ENCODE measurements at places on chromosomes 13 and 19.

DNA sequence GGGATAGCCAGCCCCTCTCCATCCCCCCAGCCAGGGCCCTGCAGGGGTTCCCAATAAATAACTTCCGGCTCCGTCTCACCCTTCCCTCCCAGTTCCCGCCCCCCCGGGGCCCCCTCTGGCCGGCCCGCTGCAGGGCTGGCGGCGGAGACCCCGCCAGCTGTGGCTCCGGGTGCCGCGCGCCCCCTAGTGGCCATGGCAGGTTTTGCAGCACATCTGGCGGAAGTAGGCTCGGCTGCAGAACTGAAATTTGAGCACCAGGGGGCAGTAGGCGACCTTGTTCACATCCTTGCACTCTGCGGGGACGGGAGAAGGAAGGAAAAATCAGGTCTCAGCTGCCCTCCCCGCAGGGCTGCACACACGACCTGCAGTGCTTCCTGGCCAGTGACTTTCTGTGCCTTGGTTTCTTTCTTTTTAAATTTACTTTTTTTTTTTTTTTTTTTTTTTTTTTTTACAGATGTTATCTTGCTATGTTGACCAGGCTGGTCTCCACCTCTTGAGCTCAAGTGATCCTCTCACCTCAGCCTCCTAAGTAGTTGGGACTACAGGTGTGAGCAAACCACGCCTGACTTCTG is 3.6 kb upstream of the MYO1F start:
- DNase-seq = no peak

DNA sequence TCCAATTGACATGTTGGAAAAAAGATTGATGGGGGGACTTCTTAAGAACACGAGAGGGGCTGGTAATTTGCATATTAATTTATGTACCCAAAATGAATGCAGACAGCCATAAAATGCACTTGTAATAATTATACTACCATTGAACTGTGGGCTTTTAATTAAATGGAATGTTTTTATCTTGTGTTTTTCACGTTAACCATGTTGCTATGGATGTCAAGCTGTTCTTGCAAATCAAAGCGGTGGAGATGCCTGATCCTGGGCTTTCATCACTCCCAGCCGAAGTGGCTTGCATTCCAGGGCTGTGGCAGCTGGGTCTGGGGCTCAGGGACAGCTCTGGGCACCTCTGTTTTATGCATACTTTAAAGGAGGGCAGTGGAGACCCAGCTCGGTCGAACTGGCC is 179.4 kb upstream of the TMTC4 start:
- DNase-seq = no peak

DNA sequence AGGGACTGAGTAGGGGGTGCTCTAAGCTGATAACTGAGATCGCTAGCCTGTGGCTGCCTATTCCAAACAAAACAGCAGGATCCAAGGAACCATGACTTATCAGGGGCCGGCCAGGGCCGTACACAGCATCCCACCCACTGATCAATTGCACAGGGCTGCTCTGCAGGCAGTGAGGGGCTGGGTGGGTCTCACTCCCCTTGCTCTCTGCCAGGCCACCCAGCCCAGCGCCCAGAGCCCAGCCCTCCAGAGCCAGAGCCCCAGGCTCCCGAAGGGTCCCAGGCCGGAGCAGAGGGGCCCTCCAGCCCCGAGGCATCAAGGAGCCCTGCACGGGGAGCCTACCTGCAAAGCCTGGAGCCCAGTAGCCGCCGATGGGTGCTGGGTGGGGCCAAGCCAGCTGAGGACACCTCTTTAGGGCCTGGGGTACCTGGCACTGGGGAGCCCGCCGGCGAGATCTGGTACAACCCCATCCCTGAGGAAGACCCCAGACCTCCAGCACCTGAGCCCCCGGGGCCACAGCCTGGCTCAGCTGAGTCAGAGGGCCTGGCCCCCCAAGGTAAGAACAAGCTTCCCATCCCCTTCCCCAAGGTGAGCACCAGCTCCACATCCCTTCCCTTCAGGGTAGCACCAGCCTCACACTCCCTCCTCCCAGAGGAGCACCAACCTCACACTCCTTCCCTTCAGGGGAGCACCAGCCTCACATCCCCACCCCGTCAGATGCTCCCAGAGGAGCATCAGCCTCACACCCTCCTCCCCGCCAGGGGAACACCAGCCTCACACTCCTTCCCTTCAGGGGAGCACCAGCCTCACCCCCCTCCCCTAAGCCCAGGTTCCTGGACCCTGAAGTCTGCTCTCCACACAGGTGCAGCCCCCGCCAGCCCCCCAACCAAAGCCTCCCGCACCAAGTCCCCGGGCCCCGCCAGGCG is 1.9 kb downstream of the SYDE1 start:
- DNase-seq = no peak

- no peak for DNase-seq
These were observed 435 bp upstream of the OBI1 start for GRCh38 chr13:78659450-78659730.

GRCh38 chr19:53910170-53910518 is 1.1 kb downstream of the CACNG7 start:
- no peak for DNase-seq

DNA sequence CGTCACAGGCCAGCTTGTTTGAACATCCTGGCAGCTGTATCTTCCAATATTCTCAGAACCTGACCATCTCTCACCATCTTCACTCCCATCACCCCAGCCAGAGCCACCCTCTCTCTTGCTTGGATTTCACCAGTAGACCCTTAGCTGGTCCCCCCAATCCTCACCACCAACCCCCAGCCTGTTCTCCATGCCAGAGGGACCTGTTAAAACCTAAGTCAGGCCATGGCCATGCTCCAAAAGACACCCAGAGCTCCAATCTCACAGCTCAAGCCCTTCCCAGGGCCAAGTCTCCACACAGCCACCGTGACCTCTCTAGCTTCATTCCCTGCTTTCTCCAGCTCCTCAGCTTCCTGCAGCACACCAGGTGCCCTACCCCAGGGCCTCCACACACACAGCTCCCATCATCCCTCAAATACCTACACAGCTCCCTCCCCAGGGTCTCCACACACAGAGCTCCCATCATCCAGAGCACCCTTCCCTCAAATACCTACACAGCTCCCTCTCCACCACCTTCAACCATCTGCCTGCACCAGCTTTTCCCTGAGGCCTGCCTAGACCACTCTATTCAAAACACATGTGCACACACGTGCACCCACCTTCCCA is 13.8 kb downstream of the EPS8L1 start:
- DNase-seq = no peak

DNA sequence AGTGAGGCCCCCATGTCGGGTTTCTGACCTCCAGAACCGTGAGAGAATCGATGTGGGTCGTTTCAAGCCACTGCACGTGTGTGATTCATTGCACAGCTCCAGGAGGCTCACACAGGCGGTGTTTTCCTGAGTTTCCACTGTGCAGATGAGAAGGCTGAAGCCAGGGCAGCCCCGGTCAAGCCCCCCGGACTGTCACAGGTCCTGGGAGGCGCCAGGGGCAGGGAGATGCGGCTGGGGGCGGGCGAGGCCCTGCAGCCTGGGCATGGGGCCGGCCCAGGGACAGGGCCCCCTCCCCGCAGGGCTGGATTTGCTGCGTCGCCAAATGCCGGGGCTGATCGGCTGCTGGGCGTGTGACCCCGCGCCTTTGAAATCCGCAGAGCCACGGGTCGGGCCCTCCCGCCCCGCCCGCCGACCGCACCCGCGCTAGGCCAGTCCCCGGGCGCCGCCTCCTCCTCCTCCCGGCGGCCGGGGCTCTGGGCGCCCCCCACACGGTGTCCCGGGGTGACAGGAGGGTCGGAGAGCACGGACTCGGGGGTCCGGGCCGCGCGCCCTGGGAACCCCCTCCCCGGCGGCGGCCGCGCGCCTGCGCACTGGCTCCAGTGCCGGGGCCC is 9.9 kb upstream of the MKNK2 start:
- DNase-seq = peak; percentile 61

GRCh38 chr13:102401766-102402165 is at the start of gene FGF14:
FGF14 (minus strand) TSS chr13:102402048.
- DNase-seq = no peak

- no peak for DNase-seq
These were observed 38.3 kb downstream of the DNAJC15 start for GRCh38 chr13:43061496-43062280.

DNA sequence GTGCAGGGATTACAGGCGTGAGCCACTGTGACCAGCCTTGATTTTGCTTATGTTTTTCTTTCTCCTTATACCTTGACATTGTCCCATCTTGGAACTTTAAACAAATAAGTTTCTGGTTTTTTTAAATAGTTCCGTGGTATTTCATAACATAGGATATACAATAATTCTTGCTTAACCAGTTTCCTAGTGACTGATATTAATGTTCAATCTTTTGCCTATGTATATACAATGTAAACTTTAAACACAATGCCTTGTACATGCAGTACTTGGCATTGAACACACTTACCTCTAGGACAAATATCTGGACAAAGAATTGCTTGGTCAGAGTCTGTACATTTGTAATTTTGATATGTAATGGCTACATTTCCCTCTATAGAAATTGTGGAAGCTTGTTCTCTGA is 24.4 kb upstream of the SPACA4 start:
- no peak for DNase-seq

- no peak for DNase-seq
These were observed 11.4 kb upstream of the IGFL1 start for GRCh38 chr19:46218160-46218559.

GRCh38 chr19:17156947-17157302 is 58.2 kb upstream of the USE1 start:
- no peak for DNase-seq

DNA sequence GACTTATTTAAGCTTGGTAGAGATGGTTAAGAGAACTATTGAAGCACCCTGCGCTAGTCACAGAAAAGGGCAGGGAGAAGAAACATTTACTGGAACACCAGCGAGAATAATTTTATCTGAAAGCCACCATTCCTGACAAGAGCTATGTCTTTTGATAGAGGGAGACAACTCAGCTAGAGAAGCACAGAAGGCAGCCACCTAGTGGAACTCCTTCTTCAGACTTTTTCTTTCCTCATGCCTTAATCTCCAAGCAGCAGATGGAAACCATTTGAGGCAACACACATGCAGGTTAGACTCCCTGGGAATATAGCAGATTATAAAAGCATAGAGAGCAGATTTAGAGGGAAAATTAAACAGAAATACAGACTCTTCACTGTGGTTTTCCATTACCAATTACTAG is 813.4 kb downstream of the SLITRK6 start:
- DNase-seq = no peak

- no peak for DNase-seq
These were observed 207.9 kb upstream of the CSNK1A1L start for GRCh38 chr13:37313372-37313771.

DNA sequence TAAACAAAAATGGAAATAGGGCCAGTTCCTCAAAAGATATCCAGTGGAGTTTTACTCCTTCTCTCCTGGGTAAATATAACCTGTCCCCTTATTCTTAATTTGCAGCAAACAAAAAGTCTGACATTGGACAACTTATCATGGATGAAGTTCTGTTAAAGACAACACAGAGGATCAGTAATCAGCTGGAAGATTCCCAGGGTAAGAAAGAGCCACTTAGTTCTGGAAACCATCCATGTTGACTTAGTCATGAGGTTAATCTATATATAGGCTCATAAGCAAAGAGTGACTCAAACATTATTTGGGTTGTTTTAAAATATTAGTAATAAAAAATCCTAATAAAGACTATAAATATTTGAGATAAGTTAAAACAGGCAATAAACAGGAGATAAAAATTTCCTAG is 40.5 kb upstream of the EBPL start:
- DNase-seq = no peak

DNA sequence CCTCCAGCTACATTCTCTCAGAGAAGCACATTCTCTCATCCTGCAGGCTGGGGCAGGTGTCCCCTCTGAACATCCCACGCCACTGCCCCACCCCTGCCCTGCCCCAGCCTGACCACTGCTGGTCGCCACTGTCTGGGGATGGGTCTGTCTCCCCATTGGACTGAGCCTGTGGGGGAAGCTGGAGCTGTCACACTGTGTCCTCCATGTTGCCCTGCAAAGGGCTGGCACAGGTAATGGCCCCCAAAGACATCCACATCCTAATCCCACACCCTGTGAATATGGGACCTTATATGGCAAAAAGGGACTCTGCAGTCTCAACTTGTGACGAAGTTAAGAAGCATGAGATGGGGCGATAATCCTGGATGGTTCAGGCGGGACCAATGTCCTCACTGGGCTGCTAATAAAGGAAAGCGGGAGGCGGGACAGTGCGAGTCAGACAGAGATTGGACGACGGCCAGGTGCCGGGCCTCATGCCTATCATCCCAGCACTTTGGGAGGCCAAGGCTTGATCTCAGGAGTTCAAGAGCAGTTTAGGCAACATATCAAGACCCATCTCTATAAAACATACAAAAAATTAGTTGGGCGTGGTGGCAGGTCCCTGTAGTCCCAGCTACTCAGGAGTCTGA is 9.1 kb downstream of the AP2S1 start:
- DNase-seq = no peak

- no peak for DNase-seq
These were observed 804.8 kb downstream of the SLITRK1 start for GRCh38 chr13:83077499-83077898.

DNA sequence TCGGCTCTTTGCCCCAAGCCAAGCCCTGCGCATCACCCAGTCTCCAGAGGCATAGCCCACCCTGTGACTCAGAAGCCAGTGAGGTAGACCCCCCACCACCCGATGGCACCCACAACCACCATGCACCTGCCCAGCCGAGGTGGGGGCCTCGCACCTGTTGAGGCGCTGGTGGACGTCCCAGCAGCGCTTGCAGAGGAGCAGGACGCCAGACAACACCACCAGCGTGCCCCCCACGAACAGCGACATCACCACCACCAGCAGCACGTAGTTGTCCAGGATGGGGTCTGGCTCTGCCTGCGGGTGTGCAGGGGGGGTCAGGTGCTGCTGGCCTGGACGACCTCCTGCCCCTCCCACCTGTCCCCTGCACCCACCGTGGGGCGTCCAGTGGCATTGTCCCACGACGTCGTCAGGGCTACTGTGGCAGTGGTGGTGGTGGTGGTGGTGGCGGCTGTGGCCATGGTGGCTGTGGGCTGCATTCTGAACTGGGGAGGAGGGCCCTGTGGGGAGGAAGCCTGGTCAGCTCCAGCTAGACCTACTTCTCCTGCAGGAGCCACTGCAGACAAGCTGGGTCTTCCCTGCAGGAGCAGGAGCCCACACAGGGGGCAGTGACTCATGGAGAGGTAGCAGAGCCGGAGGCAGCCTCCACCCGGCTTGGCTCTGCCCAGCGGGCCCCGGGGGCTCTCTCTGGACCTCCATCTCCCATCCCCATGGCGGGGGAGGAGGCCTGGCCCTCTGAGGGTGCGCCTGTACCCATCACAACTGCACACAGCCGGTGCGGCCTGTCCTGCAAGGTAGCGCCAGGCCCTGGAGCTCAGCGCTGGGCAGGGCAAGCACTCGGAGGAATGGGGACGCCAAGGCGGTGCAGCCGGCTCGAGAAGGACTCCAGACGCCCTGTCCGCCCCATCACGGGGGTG is 1.9 kb downstream of the CBARP start:
- no peak for DNase-seq

DNA sequence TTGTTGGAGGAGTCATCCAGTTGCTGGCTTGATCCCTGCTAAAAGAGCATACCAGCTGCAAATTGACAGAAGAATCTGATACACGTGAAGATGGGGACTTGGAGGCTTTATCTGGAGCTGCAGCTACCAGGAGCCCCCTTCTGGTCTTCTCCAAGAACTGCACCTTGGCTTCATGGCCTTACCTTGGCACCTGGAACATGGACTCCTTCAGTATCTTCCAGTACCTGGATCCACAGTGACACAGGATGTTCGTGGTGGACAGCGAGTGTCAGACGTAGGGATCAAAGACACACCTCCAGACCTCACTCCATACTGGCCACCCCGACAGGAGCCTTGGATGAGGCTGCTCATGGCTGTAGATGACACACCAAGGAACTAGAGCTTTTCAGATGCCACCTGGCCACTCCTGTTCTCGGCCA is 9.9 kb upstream of the ACSBG2 start:
- DNase-seq = no peak

- DNase-seq = no peak
These were observed 294.8 kb downstream of the KCNRG start for GRCh38 chr13:50309882-50310594.

GRCh38 chr19:30150626-30151025 is 208.6 kb downstream of the URI1 start:
- DNase-seq = no peak
